ENCODE measurements at places on chromosomes 1 and 21. TPM values are rescaled to one million over a fixed set of nuclear protein-coding genes. Genes with fewer than 3 reads are reported as not detected.

DNA sequence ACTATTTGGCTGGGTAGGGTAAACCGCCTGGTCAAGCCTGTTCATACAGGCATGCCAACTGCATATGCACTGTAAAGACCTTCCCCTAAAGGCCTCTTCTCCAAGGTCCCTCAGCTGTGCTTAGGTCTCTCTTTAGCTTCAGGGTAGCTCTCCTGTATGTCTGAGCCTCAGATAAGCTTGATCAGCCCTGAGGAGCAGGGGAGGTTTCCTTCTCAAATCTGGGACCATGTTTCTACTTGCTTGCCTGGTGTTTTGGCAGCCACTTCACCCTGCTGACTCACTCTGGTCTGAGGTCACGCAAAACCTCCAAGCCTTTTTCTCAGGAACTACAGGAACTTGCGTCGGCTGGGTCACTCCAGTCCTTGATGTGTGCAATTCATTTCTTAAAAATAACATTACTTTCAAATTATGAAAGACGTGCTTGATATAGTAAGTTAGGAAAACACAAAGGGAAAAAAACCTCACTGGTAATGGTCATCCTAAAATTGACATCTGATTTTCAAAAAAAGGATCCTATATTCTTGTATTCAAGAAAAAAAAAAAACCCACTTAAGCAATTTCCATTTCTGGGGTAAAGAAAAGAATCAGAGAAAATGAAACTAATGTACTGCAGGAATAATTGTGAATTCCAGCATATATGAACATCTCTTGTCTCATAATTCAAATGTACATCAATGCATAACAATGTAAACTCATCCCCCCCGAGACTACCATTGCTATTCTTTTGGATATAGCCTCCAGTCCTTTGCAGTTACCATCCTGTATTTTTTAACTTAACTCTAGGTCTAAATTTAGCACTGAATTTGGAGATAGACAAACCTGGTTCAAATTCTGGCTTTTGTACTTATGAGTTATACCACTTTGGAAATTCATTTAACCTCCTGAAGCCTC is 24.8 kb upstream of the RNF19B start:
- H3K4me3 ChIP-seq: no peak overlapping the region
- DNase-seq: no peak
- no peaks in the 10 kb centered on the region for H3K27me3 ChIP-seq
- peaks cover 21% of the 10 kb centered on the region for H3K4me1 ChIP-seq
- no peaks in the 10 kb centered on the region for H3K36me3 ChIP-seq

- no peak for DNase-seq
- no peaks in the 10 kb centered on the region for H3K27me3 ChIP-seq
- H3K4me1 ChIP-seq: peaks cover 26% of the 10 kb centered on the region
- no peak overlapping the region for H3K4me3 ChIP-seq
- no peaks in the 10 kb centered on the region for H3K36me3 ChIP-seq
Measured at GRCh38 chr21:15135867-15136629, 71.2 kb upstream of the NRIP1 start.

- H3K4me1 ChIP-seq: peaks cover 27% of the 10 kb centered on the region
- H3K36me3 ChIP-seq: no peaks in the 10 kb centered on the region
- no peaks in the 10 kb centered on the region for H3K27me3 ChIP-seq
- no peak for DNase-seq
- H3K27ac ChIP-seq: no peak overlapping the region
- H3K4me3 ChIP-seq: no peak overlapping the region
Measured at GRCh38 chr1:225532240-225532944, 104.6 kb upstream of the LBR start.

GRCh38 chr1:115809847-115810246 is 31.1 kb downstream of the NHLH2 start:
- no peak overlapping the region for H3K27ac ChIP-seq
- H3K36me3 ChIP-seq: no peaks in the 10 kb centered on the region
- no peak overlapping the region for H3K4me3 ChIP-seq
- peaks cover 9% of the 10 kb centered on the region for H3K27me3 ChIP-seq
- peaks cover 3% of the 10 kb centered on the region for H3K4me1 ChIP-seq
- DNase-seq: no peak

DNA sequence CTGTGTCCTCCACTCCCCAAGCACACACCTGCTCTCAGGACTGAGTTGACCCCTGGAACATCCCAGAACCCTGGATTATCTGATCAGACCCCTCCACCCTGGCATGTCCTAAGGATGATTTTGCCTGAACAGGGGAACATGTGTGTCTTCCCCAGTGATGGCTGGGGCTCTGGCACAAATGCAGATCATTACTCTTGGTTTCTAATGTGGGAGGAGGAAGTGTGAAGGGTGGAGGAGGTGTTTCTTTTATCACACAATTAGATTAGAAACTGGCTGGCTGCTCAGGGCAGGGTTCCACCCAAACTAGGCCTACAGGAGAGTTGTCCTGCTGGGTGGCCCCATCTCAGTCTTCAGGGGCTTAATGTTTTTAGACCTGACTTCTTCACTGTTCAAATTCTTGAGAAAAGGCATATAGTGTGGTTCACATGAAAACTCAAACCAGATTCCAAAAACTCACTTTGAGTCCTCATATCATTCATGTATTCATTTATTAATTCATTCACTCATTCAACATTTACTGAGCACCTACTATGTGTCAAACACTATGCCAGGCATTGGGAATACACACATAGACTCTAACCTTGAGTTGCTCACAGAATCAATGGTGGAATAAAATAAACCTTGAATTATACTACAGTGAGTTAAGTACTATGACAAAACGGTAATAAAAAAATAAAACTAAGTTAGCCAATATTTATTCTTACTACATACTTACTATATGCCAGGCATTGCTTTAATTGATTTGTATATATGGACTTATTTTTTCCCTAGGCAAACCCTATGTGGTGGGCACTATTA is 221.8 kb upstream of the JUN start:
- no peaks in the 10 kb centered on the region for H3K36me3 ChIP-seq
- no peak for DNase-seq
- no peaks in the 10 kb centered on the region for H3K27me3 ChIP-seq
- H3K27ac ChIP-seq: no peak overlapping the region
- no peak overlapping the region for H3K4me3 ChIP-seq

- H3K36me3 ChIP-seq: no peaks in the 10 kb centered on the region
- DNase-seq: no peak
- H3K4me1 ChIP-seq: peaks cover 7% of the 10 kb centered on the region
Measured at GRCh38 chr1:50976111-50976889, 6.3 kb downstream of the CDKN2C start.

DNA sequence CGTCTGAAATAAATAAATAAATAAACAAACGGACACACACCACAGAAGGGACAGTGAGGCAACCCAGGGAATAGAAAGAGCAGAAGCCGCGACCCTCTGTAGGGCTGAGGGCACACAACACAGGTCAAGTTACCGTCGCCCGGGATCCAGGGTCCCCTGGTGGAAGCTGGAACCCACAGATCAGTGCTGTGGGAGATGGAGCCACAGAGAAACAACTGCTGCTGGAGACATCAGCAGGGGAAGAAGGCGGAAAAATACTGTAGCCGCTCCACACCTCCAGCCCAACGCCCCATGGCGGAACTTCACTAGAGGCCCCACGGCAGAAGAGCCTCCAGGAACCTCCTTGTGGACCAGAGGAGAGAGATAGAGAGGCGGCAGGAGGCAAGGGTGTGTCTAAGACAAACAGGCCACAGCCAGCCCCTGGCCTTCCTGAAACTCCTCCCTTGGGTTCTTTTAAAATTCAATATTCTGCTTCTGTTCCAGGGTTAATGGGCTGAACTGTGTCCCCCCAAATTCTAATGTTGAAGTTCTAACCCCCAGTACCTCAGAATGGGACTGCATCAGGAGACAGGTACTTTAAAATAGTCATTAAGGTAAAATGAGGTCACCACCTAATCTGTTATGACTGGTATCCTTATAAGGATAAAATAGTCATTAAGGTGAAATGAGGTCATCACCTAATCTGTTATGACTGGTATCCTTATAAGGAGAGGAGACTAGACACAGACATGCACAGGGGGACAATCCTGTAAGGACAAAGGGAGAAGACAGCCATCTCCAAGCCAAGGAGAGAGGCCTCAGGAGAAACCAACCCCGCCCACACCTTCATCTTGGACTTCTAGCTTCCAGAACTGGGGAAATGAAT is 7.7 kb upstream of the HLCS start:
- no peak overlapping the region for H3K27ac ChIP-seq
- H3K27me3 ChIP-seq: no peaks in the 10 kb centered on the region
- no peak overlapping the region for H3K4me3 ChIP-seq
- H3K4me1 ChIP-seq: peaks cover 13% of the 10 kb centered on the region

DNA sequence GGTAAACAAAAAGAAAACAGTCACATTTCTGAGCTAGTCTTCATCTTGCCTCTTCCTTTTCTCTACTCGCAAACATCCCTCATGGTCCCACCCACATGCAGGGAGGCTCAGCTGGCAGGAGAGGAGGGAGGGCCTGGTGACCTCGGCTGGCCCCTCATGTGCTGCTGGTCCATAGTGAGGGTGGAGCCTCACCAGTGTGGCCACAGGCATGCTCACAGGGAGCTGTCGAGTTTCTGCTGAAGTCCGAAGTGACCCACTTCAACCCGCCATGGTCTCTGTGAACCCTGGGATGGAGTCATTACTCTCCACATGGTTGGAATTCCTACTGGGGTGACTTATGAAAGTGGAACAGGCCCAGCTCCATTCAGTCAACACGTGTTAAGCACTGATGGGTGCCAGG is 253.4 kb downstream of the RHOU start:
- no peaks in the 10 kb centered on the region for H3K27me3 ChIP-seq
- peak overlapping the region; percentile 1 for H3K27ac ChIP-seq
- no peaks in the 10 kb centered on the region for H3K36me3 ChIP-seq
- DNase-seq: peak; percentile 40
- H3K4me1 ChIP-seq: peaks cover 25% of the 10 kb centered on the region

GRCh38 chr1:93448292-93448982 is 519 bp downstream of the FNBP1L start:
- H3K27ac ChIP-seq: peak overlapping the region; percentile 94
- H3K4me1 ChIP-seq: peaks cover 25% of the 10 kb centered on the region
- peak overlapping the region; percentile 98 for H3K4me3 ChIP-seq

DNA sequence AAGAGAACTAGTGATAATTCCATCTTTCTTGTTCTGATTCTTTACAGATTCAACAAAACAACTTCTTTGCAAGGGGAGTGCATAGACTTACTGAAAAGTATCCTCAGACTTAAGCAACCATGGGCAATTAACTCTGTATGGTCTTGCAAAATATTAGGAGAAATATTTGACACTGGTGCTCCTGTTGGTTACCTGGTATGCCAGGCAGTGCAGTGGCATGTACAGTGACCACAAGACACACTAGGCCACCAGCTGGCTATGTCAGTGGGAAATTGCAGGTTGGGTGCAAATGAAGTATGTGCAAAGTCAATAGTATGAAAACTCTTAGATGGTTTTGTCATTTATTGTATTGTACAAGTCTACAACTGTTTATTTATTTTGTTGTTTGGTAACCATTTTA is 34.5 kb downstream of the EPS15 start:
- H3K27ac ChIP-seq: no peak overlapping the region
- DNase-seq: no peak
- no peaks in the 10 kb centered on the region for H3K27me3 ChIP-seq
- H3K4me3 ChIP-seq: no peak overlapping the region

HES3 gene
- total RNA-seq: not detected

NMNAT2 gene
- total RNA-seq: 8.2 TPM

SYDE2 gene
- 9.4 TPM for total RNA-seq

SH2D1B gene
- not detected for total RNA-seq

TOMM40L gene
- total RNA-seq: 13.7 TPM
